ENCODE measurements at places on chromosomes 2 and 18.

DNA sequence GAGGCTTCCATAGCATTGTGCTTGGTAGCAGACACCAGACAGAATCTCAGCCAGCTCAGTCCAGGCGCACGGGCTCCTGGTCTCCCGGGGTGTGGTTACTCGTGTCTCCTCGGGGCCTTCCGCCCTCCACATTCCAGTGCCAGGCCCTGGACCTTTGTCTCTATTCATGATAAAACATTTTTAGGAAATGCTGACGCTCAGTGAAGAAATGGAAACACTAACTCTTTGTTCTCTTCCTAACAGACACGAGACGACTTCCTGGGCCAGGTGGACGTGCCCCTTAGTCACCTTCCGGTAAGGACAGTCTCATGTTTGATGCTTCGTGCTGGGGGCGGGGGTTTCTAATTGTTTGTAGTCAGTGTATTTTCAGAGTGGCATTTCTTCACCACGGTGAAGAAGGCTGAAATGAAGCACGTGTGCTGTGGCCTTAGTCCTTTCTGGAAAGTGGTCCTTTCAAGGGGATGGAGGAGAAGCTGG, 271.8 kb downstream of the NEDD4L start:
- no peak for DNase-seq

DNA sequence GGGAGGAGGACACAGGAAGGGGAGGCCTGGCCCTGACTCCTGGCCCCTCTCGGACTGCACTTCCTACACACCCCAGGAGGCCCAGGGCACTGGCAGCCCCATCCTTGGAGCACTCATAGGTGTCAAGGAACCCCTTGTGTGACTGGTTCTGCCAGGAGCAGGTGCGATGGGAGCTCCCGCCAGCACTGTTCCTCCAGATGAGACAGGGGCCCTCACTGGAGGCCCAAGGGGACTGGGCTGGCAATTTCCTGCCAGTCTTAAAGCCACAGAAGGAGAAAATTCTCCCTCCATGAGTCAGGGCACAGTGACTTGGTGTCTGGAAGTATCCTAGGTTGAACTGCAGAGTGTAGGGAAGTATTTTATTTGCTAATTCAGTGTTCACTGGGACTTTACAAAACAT, 42.8 kb upstream of the MAL start:
- peak; percentile 46 for DNase-seq

GRCh38 chr2:24409700-24410556, 49.6 kb upstream of the ITSN2 start:
- DNase-seq: peak; percentile 56

DNA sequence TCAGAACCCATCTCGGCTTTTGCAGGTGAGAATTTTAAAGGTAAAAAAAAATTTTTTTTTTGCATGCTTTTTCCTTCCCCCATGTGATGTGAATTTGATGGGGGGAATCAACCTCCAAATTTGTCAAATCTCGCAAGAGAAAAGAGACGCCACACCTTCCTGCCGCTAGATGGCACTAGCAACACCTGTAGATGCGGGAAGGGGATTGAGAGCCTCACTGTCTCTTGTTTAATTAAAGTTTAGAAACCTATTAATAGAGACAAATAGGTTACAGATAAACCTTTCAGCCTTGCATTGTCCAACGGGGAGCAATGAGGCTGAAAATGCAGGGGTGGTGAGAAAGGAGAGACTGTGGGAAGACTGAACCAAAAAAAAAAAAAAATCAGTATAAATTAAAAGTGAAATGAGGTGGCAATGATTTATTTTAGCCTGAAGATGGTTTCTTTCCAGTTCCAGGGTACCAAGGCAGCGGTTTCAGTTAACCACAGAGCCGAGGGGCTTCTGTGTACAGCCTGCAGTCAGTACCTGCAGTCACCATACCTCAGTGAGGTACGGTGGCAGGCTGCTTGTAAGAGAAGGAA, 84.6 kb downstream of the NRP2 start:
- peak; percentile 35 for DNase-seq

GRCh38 chr2:191150230-191150599, 579 bp downstream of the STAT4 start:
- DNase-seq: no peak

DNA sequence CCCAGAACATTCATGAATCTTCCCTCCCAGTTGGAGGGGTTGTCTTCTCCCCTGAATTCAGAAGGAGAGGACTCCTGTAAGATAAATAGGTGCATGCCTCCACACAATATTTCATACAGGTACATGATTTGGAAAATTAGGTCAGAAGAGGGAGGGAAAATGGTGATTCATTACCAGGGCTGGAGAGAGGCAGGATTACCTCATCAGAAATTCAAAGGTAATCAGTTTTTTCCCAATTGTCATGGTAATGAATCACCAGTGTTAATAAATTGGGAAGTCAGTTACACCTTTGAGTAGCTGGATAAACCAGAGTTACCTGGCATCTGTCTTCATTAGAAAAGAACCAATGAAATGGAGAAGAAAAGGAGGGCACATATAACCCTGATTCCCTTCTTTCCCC, 128.5 kb downstream of the EN1 start:
- DNase-seq: no peak

DNA sequence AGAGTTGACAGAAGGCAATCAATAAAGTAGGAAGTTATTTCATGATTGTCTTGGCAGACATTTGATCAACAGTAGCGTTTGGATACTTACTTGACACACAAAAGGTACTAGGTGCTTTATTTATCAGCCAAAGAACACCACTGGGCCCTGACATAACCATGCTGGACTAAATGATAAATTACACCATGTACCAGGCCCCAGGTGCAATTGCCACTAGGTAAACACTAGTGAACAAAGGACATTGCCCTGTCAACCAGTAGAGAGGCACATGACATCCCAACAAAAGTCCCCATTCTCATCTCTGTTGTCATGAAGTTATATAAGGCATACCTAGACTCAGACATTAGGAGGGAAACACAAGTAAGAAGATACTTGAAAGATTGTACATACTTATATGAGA, 747.2 kb downstream of the SATB2 start:
- no peak for DNase-seq

GRCh38 chr2:5740817-5741216, 48.6 kb downstream of the SOX11 start:
- no peak for DNase-seq

DNA sequence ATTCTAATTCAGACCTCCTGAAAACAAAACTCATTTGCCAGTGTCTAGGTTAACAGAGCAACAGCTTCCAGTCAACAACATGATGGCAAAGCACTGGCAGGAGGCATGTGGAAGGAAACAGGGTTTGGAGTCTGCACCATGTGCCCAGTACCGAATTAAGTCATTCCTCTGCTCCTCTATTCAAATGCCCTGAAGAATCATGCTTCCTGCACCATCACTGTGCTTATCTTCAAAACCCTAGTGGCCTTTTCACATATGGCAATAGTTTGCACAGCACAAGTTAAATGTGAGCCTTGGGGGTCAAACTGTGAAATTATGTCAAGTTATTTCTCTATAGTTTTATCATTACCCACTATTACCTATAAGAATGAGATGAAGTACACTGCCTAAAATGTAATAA, 75.4 kb upstream of the GRB14 start:
- DNase-seq: no peak

DNA sequence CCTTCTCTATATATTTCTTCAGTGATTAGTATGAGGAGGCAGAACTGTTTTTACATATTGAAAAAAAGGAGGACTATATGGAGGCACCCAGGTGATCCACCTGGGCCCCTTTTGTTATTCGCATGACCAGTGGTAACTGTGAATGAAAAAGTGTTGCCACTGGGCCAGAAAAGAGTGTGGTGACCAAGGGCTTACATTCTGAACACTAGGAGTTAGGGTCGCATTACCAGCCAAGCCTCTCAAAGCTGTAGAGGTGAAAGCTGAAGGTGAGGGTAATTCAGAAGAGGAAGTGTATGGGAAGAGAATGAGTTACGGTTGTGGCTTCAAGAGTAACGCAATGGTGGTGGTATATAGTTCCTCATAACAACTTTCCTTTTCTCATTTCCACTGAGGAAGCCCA, 487.6 kb downstream of the TMEM182 start:
- DNase-seq: no peak

DNA sequence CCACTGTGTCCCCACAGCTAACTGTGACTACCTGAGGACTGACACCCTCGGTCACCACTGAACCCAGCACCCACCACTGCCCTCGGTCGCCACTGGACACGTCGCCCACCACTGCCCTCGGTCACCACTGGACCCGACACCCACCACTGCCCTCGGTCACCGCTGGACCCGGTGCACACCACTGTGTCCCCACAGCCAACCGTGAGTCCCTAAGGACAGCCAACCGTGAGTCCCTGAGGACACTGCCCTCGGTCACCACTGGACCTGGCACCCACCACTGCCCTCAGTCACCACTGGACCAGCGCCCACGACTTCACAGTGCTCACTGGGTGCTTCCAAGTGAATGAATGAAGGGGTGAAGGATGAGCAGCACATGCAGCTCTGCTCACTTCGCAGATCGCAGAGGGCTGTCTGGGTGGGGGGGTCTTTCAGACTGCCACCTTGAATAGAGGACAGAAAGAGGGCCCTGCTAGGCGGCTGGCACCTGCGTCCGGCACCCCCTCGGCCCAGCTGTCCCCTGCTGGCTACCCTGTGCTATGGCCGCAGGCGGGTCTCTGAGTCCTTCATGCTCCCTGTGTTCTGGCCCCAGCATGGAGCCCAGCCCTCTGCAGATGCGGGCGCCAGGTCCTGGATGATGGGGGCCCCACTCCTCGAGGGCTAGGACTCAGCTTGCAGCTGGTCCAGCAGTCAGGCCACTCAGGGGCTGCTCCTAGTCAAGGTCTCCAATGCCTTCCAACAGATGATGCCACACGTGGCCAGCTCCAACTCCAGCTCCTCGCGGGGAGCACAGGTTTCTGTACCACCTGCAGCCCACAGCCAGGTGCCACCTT, 51.4 kb upstream of the GPC1 start:
- DNase-seq: no peak

- DNase-seq: no peak
These were observed 110.9 kb upstream of the EPC2 start for GRCh38 chr2:148533685-148534084.

- no peak for DNase-seq
These were observed 315.5 kb downstream of the CELF4 start for GRCh38 chr18:37249895-37250618.

- no peak for DNase-seq
These were observed 1.2 kb downstream of the ABCG8 start for GRCh38 chr2:43839776-43840564.

- DNase-seq: no peak
These were observed 248.1 kb upstream of the SALL3 start for GRCh38 chr18:78731398-78732032.

- DNase-seq: no peak
These were observed 9.2 kb upstream of the CCDC141 start for GRCh38 chr2:179059026-179059700.

DNA sequence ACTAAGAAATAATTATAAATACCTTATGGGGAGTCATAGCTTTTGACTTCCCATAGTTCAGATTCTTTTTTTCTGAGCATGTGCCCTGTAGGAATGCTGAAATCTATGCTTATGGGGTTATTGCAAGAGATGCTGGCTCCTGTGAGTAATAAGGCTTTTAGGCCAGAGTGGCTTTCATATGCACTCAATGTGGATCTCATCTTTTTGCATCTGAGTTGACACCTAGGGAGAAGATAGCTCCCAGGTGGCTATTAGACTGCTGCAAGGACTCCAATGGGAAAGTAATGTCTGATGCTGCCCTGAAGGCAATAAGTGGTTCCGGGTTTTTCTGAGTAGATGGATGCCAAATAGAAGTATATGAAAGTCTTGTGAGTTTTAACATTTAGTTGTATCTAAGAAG, 21.0 kb downstream of the DNAH6 start:
- no peak for DNase-seq

DNA sequence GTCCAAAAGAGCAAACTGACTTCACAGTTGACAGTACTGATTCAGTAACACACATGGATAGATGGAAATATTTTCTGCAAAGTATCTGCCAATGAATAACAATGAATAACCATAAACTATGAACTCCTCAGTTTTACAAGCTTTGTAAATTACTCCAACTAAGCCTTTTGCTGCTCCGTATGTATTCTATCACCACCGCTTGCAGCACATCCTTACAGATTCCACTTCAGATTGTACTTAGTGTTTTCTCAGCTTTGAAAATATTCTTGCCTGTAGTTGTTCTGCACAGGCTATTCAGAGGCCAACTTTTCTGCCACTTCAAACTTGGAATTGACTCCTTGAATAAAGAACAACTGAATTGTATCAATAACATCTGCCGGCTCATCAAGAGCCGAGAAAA, 36.2 kb downstream of the TLK1 start:
- no peak for DNase-seq

DNA sequence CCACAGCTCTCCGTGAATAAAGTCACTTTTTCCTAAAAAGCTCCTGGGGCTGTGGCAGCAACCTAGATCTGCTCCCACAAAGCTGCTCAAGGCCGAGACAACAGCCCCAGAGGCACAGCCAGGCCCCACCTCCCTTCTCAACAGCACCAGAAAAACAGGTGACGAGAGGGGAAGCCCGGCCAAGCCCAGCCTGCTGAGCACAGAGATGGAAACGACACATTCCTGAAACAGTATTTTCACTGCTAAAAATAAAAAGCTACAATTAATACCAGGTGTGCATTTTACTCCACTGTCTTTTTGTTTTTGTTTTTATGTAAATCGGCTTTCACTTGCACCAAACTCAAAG, 199.3 kb downstream of the HDAC4 start:
- DNase-seq: no peak

- peak; percentile 1 for DNase-seq
These were observed 31.8 kb upstream of the INPP4A start for GRCh38 chr2:98412751-98413458.

DNA sequence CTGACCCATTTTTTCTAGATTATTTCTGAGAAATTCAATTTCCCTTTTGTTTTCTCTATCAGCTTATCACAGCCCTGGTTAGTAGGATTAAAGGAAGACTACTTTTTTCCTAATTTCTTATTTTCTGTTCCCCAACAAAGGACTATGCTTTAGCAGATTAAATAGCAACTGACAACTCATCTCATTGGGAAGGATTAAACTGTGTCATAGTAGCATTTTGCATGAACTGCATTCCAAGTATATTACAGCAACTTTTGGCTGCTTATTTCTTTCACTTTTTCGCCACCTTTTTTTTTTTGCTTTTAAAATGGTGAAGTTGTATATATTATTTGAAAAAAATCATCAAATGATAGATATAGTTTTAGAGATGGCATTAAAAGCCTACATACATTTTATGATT, 570.3 kb downstream of the FBXO15 start:
- no peak for DNase-seq

GRCh38 chr2:106551417-106552130, 64.4 kb downstream of the CD8B2 start:
- DNase-seq: no peak

- no peak for DNase-seq
These were observed 44.4 kb downstream of the RPIA start for GRCh38 chr2:88735853-88736252.

GRCh38 chr2:24107-24506, 22.2 kb downstream of the FAM110C start:
- DNase-seq: no peak

- DNase-seq: no peak
These were observed 53.6 kb upstream of the UGP2 start for GRCh38 chr2:63788071-63788470.

- DNase-seq: no peak
These were observed 96.4 kb downstream of the GATA6 start for GRCh38 chr18:22265838-22266237.
